ENCODE measurements at places on chromosomes 1 and 21.

DNA sequence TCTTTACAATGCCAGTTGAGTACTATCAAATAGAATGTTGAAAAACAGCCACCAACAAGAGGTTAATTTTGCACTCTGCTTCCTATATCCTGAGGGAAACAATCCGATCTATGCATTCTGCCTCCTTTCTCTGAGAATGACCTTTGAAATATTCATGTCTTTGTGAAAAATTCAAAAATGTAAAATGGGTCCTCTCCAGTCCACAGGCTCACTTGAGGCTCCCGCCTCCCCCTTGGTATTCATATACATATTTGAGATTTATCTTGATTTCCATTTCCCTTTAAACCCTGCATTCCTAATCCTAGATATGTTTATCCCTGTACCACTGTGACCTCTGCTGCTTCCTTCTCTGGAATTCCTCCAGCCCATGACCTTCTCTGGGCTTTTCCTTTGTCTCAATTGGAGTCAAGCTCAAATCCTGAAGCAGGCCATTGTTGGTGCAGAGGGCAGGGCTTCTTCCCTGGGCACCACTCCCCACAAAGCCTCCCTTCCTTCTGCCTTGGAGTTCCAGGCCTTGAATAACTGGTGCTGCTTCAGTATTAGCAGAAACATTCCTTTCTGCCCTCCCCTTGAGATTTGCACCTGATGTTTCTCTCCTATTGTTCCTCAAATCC lies 296.8 kb downstream of the PBX1 start:
- no peak for DNase-seq

DNA sequence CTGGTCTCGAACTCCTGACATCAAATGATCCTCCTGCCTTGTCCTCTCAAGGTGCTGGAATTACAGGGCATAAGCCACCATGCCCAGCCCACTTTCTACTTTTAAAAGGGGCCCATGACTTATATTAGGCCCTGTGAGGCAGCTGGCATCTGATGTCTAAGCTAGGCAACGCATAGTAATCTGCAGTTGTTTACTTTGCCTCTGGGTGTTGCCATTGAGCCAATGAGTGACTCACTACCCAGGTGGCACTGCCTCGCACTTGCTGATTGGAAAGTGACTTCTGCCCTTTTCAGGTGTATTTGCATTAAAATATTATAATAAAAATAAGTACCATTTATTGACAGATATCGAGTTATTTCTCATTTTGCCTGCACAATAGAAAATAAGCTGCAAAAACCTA lies 84.9 kb downstream of the KIF14 start:
- no peak for DNase-seq

- DNase-seq: no peak
Measured at GRCh38 chr1:185068341-185068740, 23.0 kb downstream of the RNF2 start.

- no peak for DNase-seq
Measured at GRCh38 chr1:37157634-37158033, 123.3 kb upstream of the GRIK3 start.

GRCh38 chr1:42142894-42143675 lies 10.1 kb upstream of the GUCA2B start:
- no peak for DNase-seq

DNA sequence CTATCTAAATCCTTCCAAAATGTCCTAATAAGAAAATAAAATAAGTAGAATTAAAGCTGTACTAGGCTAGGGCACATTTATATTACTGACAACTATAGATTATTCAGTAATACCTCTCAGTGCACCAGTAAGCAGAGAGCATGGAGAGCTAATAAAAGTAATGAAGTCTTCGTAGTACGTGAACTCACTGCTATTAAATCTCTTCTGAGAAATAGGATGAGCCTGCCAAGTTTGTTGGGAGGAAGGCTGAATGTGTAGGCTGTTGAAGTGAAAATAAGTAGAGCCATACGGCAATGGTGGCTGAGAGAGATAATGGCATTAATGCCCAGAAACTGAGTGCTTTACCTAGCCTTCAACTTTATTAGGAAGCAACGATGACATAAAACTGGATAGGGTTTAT lies 73.9 kb upstream of the NR5A2 start:
- DNase-seq: no peak

DNA sequence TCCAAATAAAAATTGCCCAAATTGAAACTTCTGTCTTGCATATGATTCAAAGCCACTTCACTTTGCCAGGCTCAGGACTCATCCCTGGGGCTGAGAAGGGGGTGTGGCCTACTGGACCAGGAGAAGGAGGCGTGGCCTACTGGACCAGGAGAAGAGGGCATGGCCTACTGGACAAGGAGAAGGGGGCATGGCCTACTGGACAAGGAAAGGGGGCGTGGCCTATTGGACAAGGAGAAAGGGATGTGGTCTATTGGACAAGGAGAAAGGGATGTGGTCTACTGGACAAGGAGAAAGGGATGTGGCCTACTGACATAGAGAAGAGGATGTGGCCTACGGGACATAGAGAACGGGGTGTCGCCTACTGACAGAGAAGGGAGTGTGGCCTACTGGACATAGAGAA lies 405.3 kb downstream of the RRAGC start:
- DNase-seq: no peak

GRCh38 chr21:39086547-39086946 lies 96.7 kb downstream of the PSMG1 start:
- no peak for DNase-seq

GRCh38 chr1:23563003-23563402 lies 3.7 kb upstream of the ID3 start:
- DNase-seq: no peak

DNA sequence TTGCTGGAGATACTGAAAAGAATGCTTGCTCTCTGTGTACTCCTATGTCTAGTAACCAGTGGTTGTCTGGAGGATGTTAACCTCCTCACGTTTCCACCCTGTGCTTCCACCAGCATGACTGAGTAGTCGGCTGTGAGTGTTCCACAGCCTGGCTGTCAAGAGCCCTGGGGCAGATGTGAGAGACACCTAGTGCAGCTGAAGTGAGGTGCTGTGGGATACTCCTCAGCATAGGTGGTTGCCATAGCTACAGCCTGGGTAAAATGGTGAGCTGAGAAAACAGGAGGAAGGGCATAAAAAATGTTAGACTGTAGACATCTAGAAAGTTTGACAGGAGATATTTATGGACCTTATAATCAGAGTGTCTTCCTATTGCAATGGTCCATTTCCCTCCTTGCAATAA lies 15.8 kb downstream of the IVL start:
- no peak for DNase-seq

DNA sequence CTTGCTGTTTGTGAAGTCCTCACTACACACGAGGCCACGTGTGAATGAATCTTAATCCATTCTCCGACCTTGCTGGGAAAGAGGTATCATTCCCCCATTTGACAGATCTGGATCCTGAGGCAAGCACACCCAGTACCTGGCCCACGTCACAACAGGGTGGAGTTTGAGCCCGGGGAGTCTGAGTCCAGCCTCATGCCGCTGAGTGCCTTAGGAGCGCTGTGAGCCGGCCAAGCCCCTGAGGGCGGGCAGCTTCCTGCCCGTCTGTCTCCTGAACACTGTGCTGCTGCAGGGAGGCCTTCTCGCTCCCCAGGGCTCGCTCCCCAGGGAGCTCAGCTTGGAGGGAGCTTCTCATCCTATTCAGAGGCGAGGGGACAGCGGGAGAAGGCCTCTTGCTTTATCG lies 29.7 kb downstream of the SLC45A1 start:
- DNase-seq: no peak

GRCh38 chr1:244137725-244138124 lies 86.6 kb downstream of the ZBTB18 start:
- no peak for DNase-seq

- no peak for DNase-seq
Measured at GRCh38 chr1:77412069-77412819, 130.4 kb downstream of the AK5 start.

- DNase-seq: no peak
Measured at GRCh38 chr1:5002676-5003075, 348.3 kb downstream of the AJAP1 start.

DNA sequence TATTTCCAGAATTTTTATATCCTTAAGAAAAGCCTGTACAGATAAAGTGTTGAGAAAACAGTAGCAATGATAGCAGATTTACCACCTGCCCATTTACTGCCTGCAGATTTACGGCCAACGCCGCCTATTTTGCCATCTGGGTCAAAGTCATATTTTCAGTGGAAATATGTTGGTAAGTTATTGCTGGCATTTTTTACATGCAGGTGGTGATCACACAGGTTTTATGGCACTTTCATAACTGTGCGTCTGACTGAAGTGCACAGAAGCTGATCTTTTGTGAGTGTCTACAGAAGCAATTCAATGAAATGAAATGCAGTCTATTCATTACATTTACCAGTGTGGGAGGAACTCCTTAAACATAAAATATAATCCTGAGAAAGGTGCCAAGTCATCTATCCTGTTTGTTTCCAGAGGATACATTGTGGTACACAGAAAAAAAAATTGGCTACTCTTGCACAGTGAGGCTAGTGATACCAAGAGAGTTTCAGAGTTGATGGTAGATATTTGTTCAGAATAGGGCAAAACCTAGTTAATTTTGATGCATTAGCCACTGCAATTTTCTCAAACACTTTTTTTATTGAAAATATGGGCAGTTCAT lies 458.5 kb downstream of the NEGR1 start:
- DNase-seq: no peak

GRCh38 chr1:212733109-212733508 lies 33.5 kb upstream of the BATF3 start:
- no peak for DNase-seq

- no peak for DNase-seq
Measured at GRCh38 chr21:20373031-20373430, 625.2 kb upstream of the NCAM2 start.

GRCh38 chr1:59142311-59143132 lies 154.4 kb upstream of the FGGY start:
- no peak for DNase-seq

GRCh38 chr1:52444463-52444862 lies 40.1 kb downstream of the PRPF38A start:
- DNase-seq: no peak

DNA sequence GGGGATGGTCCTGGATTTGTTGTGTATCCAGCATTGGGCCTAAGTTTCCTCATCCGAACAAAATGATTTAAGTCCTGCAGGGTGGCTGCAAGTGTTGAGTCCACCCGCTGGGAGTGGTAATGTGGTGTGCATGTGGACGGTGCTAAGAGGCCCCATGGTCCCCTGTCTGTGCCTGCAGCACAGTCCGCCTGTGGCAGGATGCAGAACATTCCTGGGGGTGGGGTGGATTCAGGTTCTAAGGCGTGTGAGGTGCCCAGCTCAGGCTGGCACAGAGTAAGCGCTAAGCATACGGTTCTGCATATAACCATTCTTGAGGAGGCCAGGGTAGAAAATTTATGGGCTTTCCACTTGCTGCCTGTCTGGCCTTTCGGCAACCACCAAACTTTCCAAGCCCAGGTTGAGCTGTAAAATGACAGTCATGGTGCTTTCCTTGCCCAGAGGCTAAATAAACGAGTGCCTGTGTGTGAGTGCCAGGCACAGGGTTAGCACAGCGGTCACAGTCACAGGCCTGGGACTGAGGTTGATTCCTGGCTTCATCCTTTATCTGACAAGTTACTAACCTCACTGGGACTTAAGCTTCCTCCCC lies 30.7 kb downstream of the SLC2A1 start:
- peak; percentile 23 for DNase-seq

DNA sequence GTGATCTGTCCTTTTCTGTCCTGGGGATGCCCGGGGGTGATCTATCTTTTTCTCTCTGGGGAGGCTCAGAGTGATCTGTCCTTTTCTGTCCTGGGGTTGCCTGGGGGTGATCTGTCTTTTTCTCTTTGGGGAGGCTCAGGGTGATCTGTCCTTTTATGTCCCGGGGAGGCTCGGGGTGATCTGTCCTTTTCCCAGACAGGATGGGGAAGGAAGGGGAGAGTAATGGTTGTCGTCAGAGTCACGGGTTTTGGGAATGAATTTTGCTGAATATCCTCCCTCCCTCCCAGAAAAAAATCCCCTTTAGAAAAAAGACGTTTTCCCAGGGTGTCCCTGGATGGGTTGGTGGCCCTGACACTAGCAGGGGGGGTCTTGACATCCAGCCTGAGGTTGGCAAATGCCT lies 91.5 kb downstream of the ARHGEF10L start:
- no peak for DNase-seq

GRCh38 chr1:242738702-242739645 lies 214.5 kb upstream of the PLD5 start:
- DNase-seq: no peak

DNA sequence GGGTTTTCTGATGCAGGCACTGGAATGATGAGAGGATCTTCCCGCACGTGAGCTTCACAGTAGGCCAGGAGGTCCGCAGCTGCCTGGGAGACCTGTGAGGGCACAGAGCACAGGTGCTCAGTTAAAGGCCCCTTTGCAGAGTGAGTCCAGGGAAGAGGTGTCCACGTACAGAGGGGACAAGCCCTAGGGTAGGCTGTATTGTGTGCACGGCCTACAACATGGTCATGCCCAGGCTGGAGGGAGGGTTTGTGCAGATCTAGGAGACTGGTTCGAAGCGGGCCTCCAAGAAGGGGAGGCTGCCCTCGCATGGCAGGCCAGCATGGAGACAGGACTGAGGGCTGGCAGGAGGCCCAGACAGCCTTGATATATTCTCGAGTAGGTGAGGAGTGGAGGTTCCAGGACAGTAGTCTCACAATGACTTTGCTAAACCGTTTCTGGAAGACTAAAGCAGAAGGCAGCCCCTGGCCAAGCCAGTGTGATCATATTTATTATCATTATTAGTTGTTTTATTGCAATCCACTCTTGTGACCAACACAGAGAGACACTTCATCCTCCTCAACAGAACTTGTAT lies 48.0 kb upstream of the B3GALNT2 start:
- no peak for DNase-seq

- DNase-seq: no peak
Measured at GRCh38 chr1:228430243-228430642, 13.6 kb upstream of the TRIM17 start.

DNA sequence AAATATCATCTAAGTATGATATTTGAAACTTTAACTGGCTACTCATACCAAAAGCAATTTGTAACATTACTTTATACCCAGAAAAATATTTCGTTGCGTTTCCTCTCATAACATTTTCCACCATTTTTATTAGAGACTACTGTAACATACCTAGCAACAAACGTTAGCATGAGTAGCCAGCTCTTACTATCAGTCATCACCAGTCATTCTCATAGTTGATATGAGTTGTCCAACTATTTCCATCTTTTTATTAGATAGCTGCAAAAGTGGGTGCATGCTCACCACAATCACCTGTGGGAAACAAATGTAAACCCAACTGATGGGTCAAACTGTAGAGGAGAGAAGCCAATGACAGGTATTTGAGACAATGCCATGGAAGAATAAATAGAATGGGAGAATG lies 114.6 kb downstream of the AKT3 start:
- DNase-seq: no peak

GRCh38 chr21:41211060-41211805 lies 43.3 kb downstream of the BACE2 start:
- no peak for DNase-seq

- DNase-seq: peak; percentile 4
Measured at GRCh38 chr1:160626509-160627342, 20.1 kb downstream of the SLAMF1 start.

GRCh38 chr1:79197421-79197820 lies 190.9 kb upstream of the ADGRL4 start:
- no peak for DNase-seq

DNA sequence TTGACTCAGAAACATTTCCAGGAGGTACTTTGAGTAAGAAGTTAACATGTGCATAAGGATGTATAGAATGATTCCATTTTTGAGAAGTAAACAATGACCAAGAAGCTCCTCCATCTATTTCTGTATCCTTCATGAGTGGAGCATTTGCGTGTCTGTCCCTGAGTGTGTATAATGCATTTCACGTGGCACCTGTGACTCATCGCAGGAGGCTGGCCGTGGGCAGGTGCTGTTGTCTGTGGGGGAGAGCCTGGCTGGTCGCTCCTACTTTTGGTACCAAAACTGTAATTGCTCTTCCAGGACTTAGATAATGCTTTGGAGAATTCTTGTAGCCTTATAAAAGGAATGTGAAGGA lies 16.5 kb downstream of the SLC37A1 start:
- DNase-seq: no peak
